AG04450 (cell line): ENCODE measurements at places on chromosomes 4 and X.

- no peak for DNase-seq
Observed at GRCh38 chr4:76740866-76741662, 156.9 kb downstream of the SOWAHB start.

- no peak for DNase-seq
Observed at GRCh38 chr4:168759321-168759720, 250.7 kb downstream of the CBR4 start.

DNA sequence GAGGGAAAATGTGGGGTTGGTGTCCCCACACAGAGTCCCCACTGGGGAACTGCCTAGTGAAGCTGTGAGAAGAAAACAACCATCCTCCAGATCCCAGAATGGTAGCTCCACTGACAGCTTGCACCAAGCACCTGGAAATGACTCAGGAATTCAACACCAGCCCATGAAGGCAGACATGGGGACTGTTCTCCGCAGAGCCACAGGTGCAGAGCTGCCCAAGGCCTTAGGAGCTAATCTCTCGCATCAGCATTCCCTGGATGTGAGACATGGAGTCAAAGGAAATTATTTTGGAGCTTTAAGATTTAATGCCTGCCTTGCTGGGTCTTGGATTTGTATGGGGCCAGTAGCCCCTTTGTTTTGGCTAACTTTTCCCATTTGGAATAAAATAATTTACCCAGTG, 367.9 kb downstream of the FAM133A start:
- DNase-seq = no peak

GRCh38 chr4:1305261-1305711, 15.6 kb downstream of the MAEA start:
- no peak for DNase-seq

DNA sequence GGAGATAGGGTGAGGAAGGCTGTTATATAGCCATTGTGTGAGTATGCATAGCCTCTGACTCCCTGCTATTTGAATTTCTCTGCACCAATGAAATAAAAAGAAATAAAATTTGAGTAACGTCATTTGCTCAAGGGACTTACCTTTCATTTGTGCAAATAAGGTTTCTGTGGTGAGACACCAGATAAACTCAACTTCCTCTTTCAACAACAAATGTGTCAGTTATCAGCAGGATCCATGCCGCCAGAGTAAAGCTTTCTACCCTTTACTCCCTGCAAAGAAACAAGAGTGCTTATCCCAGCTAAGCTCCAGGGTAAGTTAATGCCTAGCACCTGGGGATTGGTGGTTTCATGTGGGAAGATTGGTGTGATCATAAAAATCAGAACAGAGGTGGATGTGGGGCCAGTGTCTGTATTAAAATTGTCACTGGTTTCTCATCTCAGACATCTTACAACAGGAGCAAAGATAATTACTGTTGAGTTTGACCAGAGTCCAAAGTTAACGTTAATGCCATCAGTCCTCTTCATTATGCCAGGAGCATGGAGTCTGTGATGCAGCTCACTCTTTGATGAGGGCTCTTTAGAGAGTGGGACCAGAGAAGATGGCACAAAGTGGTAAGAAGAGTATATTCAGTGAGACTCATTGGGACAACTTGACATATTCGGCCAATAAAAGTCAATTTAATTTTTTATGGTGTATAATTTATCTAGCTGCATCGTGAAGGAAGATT, at the start of gene P2RY10:
Gene P2RY10, plus strand, starts transcription at position 206 of the 727 bp plus-strand sequence. CDS start 15,130 bp downstream, outside the sequence.
- no peak for DNase-seq

- DNase-seq = no peak
Observed at GRCh38 chrX:17380221-17380620, 5.2 kb downstream of the NHS start.

- DNase-seq = peak; percentile 37
Observed at GRCh38 chr4:47862297-47862696, 24.4 kb upstream of the CORIN start.

DNA sequence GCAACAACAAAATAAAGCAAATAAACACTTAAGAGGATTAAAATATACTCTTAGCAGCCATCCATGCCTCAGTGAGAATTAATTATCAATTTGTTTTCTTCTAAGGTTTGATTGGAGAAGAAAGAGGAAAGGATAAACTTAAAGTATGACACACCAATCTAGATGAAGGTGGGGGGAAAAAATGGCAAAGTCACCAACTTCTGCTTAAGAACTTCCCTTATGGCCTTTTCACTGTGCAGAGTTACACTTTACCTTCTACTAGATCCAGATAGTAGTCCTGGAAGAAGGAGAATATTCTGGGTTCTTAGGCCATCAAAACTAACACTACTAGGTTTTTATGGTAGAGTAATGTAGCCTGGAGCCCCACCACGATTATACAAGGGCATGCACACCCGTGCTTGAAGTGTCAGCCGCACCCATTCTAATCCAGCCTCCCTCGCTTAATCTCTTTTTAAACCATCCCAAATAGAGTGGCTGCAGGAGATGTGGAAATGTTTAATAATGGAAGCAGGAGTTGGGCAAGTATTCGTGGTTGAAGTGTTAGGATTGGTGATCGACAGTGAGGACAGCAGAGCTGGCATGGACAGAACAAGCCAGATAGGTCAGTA, 14.1 kb downstream of the ENPEP start:
- no peak for DNase-seq

- no peak for DNase-seq
Observed at GRCh38 chr4:174215057-174215456, 68.4 kb downstream of the FBXO8 start.

- DNase-seq = no peak
Observed at GRCh38 chr4:58679886-58680285, 1569.7 kb upstream of the IGFBP7 start.

- no peak for DNase-seq
Observed at GRCh38 chrX:143634309-143634662, 1.6 kb downstream of the SLITRK4 start.
